ENCODE measurements at places on chromosomes 1 and 21.
A peak's percentile ranks its signal among the peaks of the same experiment; 100 is the strongest.

- no peak for DNase-seq
These were observed 11.8 kb upstream of the KIAA0040 start for GRCh38 chr1:175204330-175204729.

GRCh38 chr1:2475571-2475970, 518 bp upstream of the PLCH2 start:
- DNase-seq = no peak

DNA sequence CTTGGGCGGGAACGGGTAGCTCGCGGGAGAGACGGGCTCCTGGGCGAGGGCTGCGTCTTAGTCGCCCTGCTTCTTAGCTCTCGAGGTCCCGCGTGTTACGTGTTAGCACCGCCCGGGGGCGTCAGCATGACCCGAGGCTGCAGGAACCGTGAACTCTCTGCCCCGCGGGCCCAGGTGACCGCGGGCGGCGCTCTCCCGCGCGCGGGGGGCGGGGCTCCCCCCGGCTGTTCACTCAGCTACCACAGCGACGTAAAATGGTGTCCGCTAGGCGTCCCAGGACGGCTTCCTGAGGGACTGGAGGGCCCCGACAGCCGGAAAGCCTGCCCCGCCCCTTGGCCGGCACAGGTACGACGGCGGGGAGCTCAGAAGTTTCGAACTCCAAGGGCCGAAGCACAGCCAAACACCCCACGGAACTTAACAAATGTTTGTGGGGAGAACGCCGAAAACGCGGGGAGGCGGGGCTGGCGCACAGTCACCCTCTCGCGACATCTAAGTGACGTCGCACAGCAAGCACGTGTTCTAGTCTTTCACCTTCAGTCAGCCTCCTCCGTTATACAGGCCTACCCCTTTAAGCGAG, 780 bp upstream of the RBM15 start:
- peak; percentile 42 for DNase-seq

DNA sequence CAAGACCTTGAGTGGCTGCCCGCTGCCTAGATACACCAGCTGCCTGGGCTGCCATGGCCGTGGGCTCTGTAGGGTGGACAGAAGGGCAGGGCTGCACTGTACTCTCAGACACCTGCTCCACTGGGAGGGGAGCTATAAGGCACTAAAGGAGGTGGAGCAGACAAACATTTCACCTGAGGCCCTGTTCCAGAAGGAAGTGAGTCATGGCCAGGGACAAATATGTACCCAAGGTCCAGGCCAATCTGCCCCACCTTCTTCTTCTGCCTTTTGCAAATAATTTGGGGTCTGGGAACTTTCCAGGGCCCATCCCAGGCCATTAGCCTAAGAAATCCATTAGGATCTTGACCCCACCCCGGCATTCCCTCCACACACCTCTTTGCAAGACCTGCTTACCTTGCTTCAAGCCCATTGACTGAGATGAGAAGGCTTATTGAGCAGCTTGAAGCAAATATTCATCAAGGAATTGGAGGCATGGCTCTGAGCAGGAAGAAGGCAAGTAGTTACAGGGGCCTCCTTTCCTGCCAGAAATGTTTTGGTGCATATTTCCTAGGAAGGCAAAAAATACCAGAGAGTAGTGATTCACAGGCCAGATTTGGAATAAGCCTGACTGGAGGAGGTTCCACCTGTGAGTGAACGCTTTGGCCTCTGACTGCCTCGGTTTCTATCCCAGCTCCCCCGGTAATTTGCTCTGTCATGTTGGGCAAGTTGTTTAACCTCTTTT, at the start of gene CAPN8:
Gene CAPN8 (minus strand): TSS at position 110 of the 721 bp plus-strand sequence. CDS start 55 bp downstream, at position 55.
- no peak for DNase-seq

DNA sequence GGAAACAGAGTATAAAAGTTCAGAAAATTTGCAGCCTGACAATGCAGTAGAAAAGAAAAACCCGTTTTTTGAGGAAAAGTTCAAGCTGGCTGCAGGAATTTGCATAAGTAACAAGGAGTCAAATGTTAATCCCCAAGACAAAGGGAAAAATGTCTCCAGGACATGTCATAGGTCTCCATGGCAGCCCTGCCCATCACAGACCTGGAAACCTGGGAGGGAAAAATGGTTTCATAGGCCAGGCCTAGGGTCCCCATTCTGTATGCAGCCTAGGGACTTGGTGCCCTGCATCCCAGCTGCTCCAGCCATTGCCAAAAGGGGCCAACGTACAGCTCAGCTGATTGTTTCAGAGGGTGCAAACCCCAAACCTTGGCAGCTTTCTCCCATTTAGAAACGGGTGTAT, 3.6 kb upstream of the KCNT2 start:
- peak; percentile 20 for DNase-seq

DNA sequence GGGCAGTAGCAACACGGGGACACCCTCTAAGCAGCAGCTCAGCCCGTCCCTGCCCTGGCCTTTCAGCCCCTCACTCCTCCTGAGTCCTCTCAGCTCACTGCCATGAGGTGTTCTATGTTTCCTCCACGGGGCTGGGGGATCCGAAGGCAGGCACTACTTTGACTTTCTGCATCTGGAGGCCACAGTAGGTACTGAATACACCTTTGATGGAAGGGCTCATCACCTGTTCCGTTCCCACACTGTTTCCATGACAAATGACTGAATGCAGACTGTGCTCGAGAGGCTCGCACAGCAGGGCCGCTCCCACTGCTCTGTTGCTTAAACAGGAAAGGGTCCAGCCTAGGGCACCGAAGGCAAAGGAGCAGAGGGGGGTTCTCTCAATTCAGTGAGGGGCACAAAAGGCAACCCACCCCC, 77.6 kb upstream of the DNAH14 start:
- no peak for DNase-seq

- no peak for DNase-seq
These were observed 59.9 kb upstream of the KCNK1 start for GRCh38 chr1:233554037-233554436.

DNA sequence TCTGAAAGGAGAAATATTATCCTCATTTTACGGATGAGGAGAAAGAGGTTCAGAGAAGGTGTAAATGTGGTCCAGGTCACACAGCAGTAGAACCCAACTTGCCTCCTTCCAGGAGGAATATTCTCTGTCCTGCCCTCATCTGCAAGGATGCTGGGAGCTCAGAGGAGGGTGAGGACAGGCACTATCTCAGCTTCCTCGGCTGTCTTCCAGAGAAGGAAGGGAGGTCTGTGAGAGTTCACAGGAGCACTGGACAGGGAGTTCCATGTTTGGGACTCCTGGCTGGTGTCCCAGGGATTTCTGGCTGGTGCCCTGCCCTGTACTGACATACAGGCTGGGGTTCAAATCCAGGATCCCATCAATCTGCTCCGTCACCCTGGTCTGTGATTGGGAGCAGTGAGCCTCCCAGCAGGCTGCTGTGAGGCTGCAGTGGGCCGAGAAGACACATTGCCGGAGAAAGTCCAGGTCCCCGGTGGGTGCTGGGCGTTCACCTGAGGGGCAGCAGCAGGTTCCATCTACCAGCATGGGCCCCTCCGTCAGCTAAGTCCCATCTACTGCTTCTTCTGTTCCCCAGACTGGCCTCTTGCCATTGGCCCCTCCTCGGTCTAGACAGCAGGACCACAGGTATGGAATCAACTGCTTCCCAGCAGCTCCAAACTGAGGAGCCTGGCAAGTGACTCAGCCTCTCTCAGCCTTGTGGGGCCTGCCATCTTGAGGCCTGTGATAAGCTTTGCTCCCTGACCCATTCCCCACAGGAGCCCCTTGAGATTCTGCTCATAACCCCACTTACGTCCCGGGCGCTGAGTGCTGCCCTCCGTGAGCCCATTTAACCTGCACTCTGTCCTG, 8.5 kb upstream of the BSND start:
- DNase-seq = no peak

GRCh38 chr1:94942171-94943128, 15.5 kb upstream of the CNN3 start:
- DNase-seq = no peak

- peak; percentile 1 for DNase-seq
These were observed 206.7 kb downstream of the CTH start for GRCh38 chr1:70617728-70618127.

DNA sequence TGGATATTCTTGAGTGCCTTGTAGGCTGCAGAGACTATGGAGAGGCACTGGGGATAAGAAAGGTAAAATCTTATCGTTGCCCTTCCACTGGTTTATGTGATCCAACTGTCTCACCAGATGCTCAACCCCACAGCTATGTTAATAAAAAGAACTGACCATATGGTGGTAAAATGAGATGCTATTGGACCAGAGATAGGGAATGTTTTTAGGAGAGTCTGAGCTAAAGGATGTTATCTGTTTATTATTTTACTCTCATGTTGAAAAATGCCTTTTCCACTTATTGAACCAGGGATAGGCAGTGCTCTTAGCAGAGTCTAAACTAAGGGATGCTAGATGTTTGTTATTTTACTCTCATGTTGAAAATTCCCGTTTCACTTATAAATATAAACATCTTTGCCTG, 172.8 kb upstream of the GREM2 start:
- no peak for DNase-seq

DNA sequence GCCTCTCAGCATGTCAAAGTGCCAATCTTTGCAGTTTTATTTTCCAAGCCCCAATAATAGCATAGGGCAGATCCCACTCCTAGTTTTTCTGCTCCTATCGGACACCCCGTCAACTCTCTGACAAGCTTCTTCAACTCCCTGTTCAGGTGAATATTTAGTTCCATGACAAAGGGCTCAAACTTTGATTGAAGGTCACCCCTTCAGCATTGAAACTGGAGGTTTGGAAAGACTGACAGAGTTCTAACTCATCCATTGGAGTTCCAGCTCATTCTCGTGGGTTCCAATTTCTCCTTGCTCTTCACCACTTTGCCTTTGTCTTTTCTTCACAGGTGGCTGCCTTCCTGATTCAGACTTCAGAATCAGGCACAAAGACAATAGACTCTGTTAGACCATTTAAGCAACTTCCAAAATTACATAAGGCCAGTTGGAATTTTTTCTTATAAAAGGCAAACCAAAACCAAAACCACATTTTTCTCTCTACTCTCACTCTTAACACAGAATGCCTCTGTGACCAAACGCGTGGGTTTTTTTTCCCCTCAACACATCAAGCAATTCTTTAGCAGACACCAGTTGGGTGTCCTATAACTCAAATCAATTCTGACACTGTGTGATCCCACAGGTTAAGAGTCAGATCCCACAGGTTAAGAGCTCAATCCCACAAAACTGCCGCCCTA, 169.3 kb upstream of the USP25 start:
- DNase-seq = no peak

GRCh38 chr1:115811140-115811828, 29.6 kb downstream of the NHLH2 start:
- no peak for DNase-seq

DNA sequence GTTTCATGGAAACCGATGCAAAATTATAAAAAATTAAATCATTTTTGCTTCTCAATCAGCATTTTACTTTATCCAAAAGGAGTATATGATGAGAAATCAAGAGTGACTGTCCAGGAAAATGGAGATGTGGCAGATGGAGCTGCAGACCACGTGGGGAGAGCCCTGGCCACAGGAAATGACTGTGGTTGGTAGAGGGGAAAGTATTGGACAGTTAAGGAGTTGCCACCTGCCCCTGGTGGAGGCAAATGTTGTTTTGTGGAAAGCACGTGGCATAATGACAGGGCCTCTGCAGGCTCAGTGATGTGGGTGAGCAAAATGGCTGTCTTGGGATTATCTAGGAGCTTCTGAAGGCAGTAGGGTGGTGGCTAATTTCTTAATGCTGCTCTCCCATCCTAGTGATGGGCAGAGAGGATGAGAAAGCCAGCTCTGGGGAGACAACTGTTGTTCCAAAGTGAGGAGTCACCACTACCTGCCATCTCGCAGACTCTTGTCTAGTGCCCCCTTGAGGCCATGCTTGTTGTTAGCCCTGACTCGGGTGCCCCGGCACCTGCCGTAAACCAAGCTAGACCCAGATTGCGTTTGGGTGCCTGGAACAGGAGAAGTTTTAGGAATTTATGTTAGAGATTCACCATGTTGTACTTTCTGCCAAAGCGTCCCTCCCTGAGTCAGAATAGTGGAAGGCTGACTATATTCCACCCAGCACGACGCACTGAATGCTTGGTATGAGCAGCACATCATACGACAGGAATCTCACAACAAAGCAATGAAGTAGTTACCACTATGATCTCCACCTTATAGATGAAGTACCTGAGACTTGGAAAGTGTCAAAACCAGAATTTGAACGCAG, 144.0 kb downstream of the ROR1 start:
- no peak for DNase-seq

DNA sequence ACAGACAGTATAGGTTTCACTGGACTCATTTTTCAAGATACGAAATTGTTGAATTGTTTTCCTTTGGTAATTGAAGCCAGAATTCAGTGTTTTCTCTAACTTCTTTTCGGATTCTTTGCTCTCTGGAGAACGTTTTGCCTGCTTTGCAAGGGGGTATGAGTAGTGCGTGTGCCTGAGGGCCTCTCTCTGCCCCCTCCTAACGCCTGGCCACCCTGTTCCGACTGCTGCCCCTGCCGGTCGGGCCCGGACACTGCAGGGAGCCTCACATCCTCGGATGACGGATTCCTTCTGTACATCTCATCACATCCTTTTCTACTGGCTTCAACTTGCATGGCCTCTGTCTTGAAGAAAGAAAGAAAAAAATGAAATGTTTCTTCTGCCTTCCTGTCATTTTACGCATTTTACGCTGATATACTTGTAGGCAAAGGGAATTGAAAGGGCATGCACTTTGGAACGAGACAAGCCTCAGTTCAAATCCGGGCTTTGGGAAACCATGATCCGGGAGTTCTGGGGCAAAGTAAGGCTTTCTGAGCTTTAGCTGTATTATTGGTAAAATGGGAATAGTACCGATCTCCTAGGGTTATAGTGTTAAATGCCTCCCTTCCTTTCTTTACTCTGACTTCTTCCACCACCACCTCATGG, 65.1 kb downstream of the DISC1 start:
- no peak for DNase-seq

DNA sequence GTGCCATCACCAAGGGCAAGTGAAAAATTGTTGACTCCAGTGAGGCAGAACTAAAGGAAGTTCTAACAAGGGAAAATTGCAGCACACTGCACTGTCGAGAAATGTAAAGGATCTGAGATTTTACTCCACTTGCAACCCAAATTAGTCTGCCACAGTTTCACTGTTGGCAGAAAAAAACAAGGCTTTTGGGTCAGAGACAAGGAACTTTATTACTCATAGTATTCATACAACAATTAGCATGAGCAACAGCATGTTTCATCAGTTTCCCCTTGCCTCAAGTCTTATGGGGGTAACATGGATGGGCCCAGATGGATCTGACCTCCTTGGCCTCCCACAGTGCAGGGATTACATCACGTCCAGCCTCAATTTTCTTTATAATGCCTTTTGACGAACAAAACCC, 125.3 kb downstream of the LTN1 start:
- DNase-seq = no peak

Data from iPS DF 19.7 (cell line).